ENCODE measurements at places on chromosomes 2 and 18.
A peak's percentile ranks its signal among the peaks of the same experiment; 100 is the strongest.

DNA sequence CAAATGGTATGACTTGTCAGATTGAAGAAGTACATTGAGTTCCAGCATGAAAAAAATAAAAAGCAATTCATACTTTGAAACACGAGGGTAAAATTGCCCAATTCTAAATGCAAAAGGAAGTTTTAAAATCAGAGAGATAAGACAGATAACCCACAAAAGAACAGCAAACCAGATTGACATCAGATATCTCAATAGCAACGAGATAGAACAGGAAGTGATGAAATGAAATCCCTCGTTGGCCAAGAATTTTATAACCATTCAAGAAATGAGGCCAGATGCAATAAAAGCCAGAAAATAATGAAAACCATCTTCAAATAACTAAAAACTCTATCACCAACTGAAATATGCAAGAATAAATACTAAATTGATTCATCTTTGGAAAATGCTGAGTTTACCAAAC lies 172.8 kb downstream of the CD226 start:
- peak; percentile 69 for DNase-seq

- DNase-seq, result no peak
Observed at GRCh38 chr2:219244789-219245147, 476 bp downstream of the GLB1L start.

GRCh38 chr2:172677363-172677762 lies 58.3 kb upstream of the RAPGEF4 start:
- no peak for DNase-seq

- DNase-seq, result peak; percentile 67
Observed at GRCh38 chr2:36404318-36404717, 48.7 kb downstream of the CRIM1 start.

DNA sequence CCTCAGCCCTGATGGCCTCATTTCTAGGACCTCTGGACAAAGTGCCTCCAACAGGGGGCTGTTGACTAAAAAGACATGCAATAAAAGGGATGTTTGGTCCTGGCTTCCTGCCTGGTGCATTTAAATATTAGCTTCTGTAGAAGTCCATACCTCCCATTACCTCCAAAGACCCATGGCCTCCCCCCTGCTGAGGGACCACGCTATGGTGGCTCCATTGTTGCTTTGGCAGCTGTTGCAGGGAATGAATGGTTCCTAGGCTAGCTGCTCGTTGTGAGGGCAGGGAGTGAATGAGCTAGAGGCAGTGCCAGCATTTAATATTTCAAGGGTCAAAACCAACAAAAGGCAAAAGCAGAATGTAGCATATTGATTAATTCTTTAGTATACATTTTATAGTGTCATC lies 285.9 kb downstream of the SLC8A1 start:
- DNase-seq, result no peak

DNA sequence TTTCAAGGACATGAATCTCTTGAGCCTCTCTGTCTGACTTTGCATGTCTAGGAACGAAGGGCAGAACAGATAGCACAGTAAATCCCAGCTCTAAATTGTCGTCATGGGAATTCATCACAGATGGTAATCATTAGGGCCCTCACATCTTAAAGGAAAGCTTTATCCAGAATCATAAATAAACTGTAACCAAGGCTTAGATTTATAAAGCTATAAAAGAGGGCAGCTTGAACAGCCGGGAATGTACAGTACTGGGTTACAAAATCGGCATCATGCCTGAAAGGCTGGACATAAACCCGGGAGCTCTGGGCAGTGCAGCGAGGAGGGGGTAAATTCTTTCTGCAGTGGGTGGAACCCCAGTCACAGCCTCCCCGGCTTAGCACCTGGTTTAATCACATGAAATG lies 144.4 kb downstream of the GFPT1 start:
- peak; percentile 77 for DNase-seq

- DNase-seq, result peak; percentile 88
Observed at GRCh38 chr2:145682546-145683157, 1162.7 kb upstream of the ZEB2 start.

DNA sequence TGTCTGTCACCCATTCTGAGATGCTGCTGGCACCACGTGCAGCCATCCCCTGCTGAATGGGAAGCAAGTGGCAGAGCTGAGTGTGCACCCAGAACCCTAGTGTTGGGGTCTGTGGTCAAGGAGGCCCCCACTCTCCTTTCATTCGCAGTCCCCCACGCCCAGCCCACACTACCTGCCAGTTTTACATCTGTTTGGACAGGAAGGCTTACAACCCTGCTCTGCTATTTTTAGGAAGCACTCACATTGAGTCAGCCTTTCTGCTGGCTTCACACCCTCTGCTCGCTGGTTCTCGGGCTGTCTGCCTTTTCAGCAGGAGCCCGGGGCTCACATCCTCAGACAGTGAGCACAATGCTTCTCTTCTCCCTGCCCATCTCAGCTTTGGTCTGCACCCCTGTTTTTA lies 10.7 kb upstream of the ADCY3 start:
- no peak for DNase-seq

- DNase-seq, result no peak
Observed at GRCh38 chr18:63241760-63242159, 77.8 kb downstream of the BCL2 start.

- no peak for DNase-seq
Observed at GRCh38 chr18:10750191-10751035, 224.6 kb downstream of the NAPG start.

DNA sequence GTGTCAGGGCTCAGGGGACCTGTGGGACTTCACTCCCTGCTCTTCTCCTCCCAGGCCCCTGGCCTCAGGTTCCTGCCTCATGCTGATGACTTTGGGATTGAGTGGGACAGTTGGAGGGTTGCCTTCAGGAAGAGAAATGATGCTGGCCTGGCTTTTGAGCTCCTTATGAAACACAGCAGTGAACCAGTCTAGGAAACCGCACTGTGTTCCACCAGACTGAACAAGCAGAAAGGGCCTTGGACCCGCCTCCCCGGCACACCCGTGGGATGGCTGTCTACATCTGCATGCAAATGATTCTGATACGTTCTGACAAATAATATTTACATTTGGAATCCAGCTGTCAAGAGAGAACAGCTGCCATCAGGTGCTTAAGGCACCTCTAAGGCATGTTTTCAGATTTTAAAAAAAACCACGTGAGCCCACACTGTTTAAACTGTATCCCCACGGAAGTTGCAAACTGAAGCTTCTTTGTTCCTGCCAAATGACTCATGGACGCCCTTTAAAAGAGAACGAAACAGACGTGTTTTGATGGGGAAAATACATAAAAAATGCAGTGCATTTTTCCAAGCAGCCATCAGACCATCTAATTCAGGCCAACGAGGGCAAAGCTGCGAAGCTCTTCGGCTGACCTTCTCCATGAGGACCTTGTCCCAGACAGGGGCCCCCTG lies 27.6 kb upstream of the ASAP2 start:
- DNase-seq, result peak; percentile 51

- DNase-seq, result peak; percentile 68
Observed at GRCh38 chr18:31555971-31556747, 35.5 kb upstream of the TTR start.

GRCh38 chr2:57407772-57408201 lies 638.8 kb upstream of the VRK2 start:
- DNase-seq, result no peak

GRCh38 chr18:55250768-55251173 lies 291.5 kb upstream of the CCDC68 start:
- no peak for DNase-seq

GRCh38 chr2:200968735-200969134 lies 5.3 kb upstream of the ORC2 start:
- no peak for DNase-seq

DNA sequence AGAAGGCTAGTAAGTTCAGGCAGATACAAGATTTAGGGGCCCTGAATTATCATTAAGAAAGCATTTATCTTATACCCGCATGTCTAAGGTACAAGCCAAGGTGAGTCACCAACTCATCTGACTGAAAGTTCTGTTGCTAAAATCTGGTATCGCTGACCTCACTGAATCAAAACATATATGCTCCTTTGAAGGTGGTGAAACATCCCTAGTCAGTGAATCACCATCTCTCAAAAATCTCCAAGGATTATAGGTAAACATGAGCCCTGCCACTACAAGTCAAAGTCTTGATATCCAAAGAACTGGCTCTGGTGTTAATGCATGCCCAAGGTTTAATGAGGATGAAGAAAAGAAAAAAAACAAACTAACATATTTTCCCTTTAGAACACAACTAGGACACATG lies 43.5 kb downstream of the IRS1 start:
- DNase-seq, result no peak

- no peak for DNase-seq
Observed at GRCh38 chr2:112916145-112916571, 5.2 kb downstream of the IL37 start.

GRCh38 chr18:40874233-40874632 lies 1080.8 kb upstream of the PIK3C3 start:
- DNase-seq, result no peak

- no peak for DNase-seq
Observed at GRCh38 chr2:237547841-237548416, 18.4 kb upstream of the PRLH start.

DNA sequence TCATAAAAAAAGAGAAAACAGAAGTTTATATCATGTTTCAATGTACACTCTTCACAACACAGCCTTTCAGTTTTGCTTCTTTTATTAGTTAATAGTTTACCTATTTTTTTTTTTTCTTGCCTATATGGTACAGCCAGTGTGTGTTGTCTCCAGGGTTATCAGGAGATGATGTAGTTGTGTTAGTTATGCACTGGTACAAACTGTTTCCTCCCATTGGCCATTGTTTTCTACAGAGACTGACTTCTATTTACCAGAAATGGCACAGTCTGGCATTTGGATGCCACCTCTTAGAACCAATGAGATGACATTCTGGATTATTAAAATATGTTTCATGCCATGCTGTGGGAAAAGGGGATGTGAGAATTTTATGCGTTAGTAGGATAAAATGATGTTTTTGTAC lies 339.4 kb downstream of the PLCL1 start:
- no peak for DNase-seq

DNA sequence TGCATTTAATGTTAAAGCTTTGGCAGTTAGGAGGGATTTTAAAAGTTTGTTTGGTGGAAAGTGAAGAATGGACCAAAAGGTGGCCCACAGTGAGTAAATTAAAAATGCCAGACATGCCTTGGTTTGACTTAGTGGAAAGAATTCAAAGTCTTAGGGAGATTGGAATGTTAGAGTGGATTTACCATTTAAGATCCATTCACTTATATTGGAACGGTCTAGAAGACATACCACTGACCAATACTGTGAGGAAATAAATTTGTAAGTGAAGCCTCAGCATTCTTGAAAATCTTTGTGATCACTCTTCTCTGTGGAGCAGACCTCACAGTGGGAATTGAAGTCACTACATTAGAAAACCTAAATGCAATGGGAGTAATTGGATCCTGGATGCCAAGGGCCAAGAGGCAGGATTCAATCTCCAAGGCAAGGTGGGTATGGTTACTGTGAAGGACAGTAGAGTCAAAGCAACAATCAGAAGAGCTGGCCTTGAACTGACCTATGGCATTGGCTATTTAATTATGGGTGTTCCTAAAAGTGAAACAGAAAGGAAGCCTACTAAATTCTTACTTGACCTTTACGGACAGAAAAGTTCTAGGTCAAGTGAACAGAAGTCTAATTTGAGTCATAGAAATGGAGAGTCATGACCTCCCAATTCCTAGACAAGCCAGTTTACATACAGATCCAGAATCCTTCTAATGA lies 40.2 kb upstream of the VRK2 start:
- no peak for DNase-seq

GRCh38 chr2:73841912-73842738 lies 13.4 kb downstream of the STAMBP start:
- no peak for DNase-seq

DNA sequence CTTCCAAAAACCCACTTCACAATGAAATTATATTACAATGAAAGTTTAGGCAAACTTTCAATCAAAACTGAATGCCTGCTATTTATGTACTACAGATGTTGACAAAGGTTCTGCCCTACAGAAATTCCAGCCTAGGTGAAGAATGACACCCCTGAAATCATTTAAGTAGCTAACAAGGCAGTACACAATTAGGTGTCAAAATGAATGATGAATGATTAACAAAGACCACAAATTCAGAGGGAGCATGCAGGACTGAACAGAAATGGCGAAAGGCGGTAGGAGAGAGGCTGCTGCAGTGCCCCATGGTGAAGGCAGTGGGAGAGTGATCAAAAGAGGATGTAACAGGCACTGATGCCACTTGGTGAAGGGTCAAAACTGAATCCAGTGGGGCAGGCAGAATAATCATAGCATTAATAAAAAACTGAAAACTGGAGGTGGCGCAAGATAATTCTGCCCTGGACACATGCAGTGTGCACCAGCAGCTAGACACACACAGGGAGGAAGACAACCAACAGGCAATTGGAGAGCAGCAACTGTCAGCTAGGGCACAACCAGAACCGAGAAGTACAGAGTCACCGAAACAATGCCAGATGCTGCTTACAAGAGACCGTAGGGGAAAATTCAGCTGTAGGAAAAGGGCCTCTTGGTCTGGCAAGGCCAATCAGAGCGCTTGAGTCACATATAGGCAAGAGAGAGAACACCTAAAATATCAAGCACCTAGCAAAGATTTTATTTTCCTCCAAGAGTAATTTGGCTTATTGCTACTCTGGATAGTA lies 4.5 kb downstream of the TMEM131 start:
- DNase-seq, result no peak

- DNase-seq, result no peak
Observed at GRCh38 chr18:56258178-56258577, 380.2 kb downstream of the TXNL1 start.

DNA sequence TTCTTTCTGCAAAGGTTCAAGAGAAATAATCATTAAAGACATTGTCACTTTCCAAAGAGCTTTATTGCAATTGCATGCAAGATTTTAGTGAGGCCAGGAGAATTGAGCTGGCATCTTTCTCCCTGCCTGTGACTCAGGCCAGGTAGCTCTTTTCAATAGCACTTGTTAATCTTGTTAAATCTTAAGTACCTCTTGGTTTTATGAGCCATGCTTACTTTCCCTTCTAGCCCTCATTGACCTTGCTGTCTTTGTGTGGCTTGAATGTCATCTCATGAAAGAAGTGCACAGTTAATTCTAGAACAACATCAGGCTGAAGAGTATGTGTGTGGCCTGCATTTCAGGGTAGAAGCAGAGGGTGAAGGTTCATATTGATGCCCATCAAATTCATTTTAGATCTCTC lies 14.8 kb upstream of the LGALSL start:
- no peak for DNase-seq

DNA sequence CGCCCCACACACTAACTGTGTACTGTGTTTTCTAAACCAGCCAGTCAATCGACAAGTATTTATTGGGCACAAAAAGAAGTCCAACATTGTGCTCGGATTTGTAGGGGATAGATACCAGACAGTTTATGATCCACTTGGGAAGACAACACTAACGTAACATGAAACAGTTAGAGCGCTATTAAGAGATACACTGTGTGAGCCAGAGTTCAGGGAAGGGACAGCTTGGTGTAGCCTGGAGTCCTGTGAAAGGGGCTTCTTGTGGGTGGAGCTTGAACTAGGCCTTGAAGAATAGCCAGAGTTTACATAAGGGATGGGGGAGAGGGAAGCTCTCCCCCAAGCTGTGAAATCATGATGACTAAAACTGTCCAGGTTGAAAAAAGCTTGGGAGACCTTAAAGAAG lies 176.4 kb upstream of the TCF4 start:
- DNase-seq, result no peak

- no peak for DNase-seq
Observed at GRCh38 chr2:30421026-30421603, 25.9 kb upstream of the LCLAT1 start.

All from A673 (cell line).